ENCODE measurements at places on chromosomes 1 and 21.

DNA sequence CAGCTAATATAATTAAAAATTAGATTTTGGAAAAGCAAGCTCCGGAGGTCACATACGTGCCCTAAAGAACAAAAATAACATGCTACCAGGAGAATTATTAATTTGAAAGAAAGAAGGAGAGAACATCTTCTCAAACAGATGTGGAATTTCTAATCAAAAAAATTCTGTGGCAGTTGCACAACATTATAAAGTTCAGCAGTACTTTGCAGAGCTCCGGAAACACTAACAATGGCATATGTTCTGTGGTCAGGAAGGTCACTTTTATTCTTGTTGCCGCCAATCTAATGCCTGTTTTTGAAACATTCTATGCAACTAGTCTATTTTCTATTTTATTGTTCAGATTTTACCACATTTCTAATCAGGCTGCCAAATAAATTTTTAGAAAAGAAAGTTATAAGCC is 186.8 kb downstream of the SMYD3 start:
- DNase-seq: no peak

DNA sequence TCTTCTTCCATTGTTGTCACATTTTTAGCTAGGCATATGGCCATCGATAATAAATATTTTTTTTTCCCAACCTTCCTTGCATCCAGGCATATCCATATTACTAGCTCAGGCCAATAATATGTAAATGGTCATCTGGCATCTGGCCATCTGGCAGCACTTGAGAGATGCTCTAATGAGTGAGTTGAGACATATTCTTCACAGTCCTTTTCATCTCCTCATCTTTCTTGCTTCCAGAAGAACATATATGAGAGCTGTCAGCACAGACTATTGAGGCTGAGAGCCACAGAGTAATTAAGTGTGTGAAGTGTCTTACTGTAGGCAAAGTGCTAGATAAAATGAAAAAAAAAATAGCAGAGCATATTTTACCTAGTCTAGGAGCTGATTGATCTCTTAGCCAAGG is 628.4 kb upstream of the TMPRSS15 start:
- no peak for DNase-seq

- no peak for DNase-seq
These were observed 191.1 kb upstream of the FGGY start for GRCh38 chr1:59105548-59106507.

DNA sequence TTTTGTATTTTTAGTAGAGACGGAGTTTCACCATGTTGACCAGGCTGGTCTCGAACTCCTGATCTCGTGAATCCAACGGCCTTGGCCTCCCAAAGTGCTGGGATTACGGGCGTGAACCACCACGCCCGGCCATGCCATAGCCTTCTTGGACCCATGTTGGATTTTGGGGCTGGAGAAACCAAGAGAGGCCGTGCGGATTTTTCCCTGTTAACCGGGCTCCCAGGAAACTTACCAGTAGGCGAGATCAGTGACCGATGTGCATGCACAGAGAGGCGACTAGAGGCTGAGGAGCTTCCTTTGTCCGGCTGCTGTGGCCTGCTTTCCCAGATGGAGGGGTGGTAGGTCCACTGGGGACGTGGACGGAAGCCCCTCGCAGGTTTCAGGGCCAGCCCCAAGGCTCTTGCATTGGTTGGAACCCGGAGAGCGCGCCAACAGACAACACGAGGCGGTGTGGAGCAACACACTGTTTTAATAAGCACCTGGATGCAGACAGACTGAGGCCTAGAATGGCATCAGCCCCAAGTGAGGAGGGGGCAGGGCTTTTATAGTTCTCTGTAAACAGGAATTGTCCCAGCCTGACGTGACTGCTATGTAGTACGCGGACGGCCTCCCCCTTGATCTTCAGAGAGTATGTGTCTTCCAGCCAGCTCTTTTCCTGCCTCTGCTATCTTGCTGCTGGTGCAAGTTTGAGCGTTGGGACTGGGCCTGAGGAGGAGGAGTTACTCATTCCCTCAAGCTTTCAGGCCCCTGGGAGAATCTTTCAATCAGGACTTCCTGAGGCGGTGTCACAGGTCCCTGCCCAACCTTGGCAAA is at the start of gene ERVH48-1:
TSS of gene ERVH48-1 (minus strand) at position 517 of the 813 bp plus-strand sequence. CDS start 6,624 bp downstream, outside the sequence.
- peak; percentile 15 for DNase-seq

GRCh38 chr21:37183749-37184148 is 83.4 kb downstream of the VPS26C start:
- peak; percentile 29 for DNase-seq

GRCh38 chr1:8767006-8767405 is 50.4 kb downstream of the RERE start:
- no peak for DNase-seq

- DNase-seq: peak; percentile 11
These were observed 39.4 kb downstream of the PTAFR start for GRCh38 chr1:28136922-28137613.

GRCh38 chr21:46285206-46285661 is at the start of gene MCM3AP:
MCM3AP (minus strand) TSS chr21:46285611; CDS start chr21:46285286, 325 bp downstream.
- DNase-seq: no peak

DNA sequence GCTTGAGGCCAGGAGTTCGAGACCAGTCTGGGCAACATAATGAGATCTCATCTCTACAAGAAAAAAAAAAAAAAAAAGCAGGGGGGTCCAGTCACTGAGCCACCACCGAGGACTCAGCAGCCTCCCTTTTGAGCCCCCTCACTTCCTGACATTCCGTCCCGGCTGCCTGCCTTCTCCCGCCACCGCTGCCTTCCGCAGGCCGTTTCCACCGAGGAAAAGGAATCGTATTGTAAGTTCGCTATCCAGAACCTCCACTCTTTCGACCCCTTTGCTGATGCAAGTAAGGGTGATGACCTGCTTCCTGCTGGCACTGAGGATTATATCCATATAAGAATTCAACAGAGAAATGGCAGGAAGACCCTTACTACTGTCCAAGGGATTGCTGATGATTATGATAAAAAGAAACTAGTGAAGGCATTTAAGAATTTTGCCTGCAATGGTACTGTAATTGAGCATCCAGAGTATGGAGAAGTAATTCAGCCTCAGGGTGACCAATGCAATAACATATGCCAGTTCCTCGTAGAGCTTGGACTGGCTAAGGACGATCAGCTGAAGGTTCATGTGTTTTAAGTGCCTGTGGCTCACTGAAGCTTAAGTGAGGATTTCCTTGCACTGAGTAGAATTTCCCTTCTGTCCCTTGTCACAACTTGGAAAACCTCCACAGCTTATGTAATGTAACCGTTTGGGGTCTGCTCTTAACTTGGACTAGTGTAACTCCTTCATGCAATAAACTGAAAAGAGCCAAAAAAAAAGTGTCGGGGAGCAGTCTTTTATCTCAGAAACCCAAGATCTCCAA is 55.6 kb downstream of the GLUL start:
- DNase-seq: no peak

- no peak for DNase-seq
These were observed 64.3 kb upstream of the VTCN1 start for GRCh38 chr1:117275055-117275454.

GRCh38 chr1:111565079-111565478 is 54.5 kb upstream of the RAP1A start:
- DNase-seq: no peak

DNA sequence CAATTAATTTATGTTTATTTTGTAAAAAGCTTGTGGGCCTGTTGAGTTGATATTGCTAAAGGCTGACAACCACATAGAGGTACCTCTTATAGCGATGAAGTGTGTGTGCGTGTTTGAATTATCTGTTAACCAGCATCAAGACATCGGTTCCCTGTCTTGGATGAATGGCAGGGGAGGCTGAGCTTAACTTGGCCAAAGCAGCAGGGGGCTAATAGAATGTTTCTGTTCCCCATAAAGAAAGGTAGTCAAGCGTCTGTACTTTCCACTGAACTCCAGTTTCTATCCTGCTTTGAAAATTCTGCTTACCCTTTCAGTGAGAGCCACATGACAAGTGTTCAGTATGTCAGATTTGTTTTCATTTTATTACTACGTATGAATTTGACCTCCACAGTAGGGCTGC is 63.0 kb downstream of the ROR1 start:
- DNase-seq: no peak

GRCh38 chr1:191460234-191460633 is 698.0 kb upstream of the RGS18 start:
- no peak for DNase-seq

DNA sequence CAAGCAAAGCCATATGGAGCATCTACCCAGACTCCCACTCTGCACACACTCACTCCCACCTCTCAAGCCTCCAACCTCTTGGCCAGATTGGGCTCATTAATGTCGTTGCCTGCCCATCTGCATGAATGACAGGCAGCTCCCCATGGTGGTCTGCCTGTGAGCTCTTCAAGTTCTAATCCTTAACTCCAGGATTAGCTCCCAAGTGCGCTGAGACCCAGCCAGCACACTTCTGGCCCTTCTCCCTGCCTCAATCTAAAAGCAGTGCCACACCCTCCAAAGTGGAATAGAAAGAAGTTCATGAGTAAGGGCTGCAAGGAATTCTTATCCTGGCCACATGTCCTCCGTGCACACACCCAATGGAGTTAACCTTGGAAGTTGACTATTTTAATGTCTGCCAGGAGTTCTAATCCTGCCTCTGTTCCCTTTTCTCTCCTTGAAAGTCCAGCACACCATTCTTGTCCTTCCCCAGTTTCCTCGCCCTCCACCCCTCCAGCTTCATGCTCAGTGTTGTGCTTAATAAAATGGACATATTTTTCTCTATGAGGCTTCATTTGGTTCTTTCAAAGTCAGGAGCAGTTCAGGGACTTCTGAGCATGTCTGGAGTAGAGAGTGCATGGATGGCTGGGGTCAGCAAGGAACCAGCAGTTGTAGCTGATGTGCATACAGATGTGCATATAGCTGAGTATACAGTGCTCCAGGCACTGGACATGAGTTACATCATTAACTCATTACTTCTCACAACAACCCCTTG is 30.1 kb downstream of the CAMK1G start:
- no peak for DNase-seq

DNA sequence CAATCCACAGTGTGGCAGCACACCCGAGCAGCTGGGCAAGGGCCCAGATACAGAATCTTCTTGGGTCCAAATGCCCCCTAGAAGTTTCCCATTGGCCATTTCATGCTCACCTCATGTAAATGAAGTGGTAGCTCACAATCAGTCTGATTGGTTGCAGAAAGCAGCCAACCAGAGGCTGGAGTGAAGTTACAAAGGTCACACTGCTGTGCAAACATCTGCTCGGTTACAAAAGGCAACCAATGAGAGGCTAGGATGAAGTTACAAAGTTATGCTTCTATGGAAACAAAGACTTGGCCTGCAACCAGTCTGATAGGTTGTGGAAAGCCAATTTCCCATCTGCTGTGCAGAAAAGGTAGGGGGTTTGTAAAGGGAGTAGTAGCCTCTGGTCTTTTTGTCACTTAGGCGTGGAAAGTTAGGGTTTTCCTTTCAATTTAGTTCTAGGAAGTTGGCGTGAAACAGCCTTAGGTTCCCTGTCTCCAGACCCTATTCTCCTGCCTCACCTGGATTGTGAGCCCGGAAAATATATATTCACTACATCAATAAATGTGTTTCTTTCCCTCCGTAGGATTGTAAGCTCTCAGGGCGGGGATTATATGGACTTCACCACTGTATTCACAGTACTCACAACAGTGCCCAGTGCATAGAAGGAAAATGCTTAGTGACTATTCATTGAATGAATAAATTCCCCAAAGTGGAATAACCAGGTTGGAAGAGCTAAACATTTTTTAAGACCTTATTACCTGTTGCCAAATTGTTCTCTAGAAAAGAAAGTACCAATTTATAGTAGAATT is 91.9 kb downstream of the URB2 start:
- no peak for DNase-seq

All from activated CD8-positive, alpha-beta T cell treated with anti-CD3 and anti-CD28 coated beads for 36 hours (primary cell).